ENCODE measurements at places on chromosomes 16 and 17.

GRCh38 chr16:10308305-10309193 is 77.3 kb upstream of the ATF7IP2 start:
- no peak for DNase-seq

GRCh38 chr17:48296453-48296852 is 133.6 kb downstream of the SKAP1 start:
- DNase-seq, result no peak

GRCh38 chr16:22023505-22023904 is 15.6 kb downstream of the MOSMO start:
- no peak for DNase-seq

GRCh38 chr17:7744416-7744815 is 26.9 kb downstream of the DNAH2 start:
- no peak for DNase-seq

DNA sequence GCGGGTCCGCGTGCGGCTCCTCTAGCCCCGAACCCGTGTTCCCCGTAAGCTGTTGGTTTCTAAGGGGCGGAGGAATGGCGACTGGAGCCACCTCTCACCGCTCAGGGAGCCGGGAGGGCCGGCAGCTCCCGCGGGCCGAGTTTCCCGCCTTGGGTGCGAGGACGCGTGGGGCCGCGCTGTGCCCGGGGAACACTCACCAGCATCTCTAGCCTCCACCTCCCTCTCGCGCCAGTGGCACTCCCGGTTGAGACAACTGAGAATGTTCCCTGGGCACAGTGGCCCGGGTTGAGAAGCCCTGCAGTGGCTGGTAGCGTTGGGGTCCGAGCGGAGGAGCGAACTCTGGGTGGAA is 560 bp downstream of the TELO2 start:
- DNase-seq, result no peak

GRCh38 chr17:31511195-31511578 is 119.7 kb downstream of the RAB11FIP4 start:
- no peak for DNase-seq

GRCh38 chr16:55273959-55274358 is 50.0 kb upstream of the IRX6 start:
- no peak for DNase-seq

DNA sequence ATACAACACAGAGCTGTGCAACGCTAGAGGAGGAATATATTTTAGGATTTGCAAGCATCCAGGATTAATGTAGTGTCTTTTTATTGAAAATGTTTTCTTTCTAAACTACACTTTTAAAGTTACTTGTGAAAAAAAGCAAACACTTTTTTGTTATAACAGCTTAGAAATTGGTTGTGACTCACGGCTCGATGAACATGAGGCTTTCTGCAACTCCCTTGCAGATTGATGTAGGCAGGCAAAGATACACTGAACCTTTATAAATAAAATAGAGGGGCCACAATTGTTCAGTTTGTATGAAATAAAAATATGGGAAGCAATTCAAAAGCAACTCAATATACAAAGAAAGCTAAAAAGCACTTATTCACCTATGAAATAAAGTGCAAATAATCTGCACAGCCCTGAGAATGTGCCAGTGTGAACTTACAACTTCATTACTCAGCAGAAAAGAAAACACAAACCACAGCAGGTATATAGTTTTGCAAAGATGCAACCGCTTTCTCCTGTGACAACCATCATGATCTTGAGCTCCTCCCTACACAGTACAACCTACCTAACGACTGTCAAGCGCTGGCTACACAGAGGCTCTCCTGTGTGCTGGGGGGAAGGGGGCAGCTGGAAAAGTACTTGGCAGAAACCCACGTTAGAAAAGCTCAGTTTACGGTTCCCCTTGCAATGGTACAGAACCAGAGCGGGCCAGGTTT is 948 bp downstream of the LUC7L start:
- no peak for DNase-seq

GRCh38 chr16:27853101-27853500 is 210.4 kb downstream of the GSG1L start:
- no peak for DNase-seq

DNA sequence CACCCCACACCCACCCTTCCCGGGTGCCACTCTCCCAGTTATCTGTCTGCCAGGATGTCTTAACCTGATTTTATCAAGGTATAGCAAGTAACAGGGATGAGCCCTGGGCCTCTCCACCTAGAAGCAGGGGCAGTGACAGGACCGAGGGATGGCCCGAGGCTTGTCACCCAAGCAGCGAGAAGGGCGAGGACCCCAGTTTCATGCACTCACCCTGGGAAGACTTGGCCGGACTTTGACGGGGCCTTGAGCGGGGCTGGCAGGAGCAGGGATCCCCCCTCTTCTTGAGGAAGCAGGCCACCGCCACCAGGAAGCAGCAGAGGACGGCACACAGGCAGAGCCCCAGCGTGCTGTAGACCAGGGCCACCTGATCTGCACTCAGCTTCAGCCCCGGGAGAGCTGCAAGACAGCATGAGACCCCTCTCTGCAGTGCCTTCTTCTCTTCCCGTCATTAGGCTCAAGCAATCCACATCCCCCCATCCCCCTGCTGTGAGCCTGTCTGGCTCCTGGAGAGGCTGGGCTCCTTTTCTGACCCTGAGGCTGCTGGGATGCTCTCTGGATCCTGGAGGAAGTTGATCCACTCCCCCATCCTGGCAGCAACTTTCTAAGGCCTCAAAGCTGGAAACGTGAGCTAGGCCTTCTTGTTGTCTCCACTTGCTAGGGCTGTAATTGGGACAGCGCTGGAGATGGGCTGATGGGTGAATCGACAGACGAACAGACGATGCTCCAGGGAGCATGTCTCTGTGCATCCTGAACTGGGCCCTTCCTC is 31.6 kb downstream of the TNFRSF13B start:
- DNase-seq, result no peak

DNA sequence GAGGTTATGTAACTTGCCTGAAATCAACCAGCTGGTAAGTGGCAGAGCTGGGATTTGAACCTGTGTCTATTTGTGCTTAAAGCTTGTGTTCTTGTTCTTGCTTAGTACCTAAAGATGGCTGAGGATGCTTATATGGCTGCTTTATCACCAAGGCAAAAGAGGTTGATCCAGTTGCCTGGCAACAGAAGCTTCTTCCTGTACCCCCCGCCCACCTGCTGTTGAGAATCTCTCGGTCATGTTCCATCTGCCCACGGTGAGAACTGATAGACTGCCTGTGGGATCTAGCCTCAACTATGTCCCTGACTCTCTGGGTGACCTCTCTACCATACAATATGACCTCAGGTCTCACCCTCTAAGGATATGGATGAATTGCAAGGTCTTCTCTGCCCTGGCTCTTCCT is 60.7 kb downstream of the ABCC6 start:
- DNase-seq, result no peak

DNA sequence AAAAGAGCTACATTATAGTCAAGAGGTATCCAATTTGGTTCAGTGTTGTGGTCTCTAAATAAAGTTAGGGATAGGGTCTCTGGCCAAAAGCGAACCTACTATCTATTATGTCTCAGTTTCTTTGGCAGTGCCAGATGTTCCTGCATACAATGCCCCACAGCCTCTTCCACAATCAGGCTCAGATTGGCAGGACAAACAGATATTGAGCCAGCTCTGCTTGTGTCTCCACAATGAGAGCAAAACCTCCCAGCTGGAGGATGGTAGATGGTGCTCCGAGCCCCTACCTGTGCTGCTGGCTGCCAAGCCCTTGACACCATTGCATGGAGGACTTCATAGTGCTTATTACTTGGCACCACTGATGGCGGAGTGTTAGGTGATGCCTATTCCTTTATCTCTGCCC is 19.7 kb downstream of the PHAF1 start:
- DNase-seq, result no peak

- DNase-seq, result no peak
These were observed 526 bp upstream of the RNASEK start for GRCh38 chr17:7011942-7012254.

GRCh38 chr16:71929048-71929447 is 33.7 kb downstream of the IST1 start:
- peak; percentile 56 for DNase-seq

- no peak for DNase-seq
These were observed 11.3 kb downstream of the USB1 start for GRCh38 chr16:58012481-58012880.

DNA sequence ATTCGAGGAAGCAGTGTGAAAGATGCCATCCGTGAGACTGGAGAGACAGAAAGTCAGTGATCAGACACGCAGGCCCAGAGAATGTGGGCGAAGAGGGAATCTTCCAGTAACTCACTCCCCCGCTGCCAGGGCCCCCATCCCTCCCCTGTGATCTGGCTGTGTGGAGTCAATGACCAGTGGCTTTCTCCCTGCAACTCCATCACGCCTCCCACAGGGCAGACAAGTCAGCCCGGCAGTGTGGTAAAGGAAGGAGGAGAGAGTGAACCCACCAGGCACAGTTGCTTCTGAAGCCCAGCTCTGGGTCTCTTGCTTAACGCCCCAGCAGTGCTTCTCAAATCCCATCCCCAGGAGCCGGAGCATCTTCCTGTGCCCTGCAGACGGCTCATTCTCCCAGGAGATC is 142.1 kb downstream of the ZNF423 start:
- DNase-seq, result no peak

GRCh38 chr16:72502594-72503005 is 330.6 kb upstream of the PMFBP1 start:
- no peak for DNase-seq

- DNase-seq, result no peak
These were observed 13.0 kb downstream of the CDH13 start for GRCh38 chr16:82639666-82640336.

DNA sequence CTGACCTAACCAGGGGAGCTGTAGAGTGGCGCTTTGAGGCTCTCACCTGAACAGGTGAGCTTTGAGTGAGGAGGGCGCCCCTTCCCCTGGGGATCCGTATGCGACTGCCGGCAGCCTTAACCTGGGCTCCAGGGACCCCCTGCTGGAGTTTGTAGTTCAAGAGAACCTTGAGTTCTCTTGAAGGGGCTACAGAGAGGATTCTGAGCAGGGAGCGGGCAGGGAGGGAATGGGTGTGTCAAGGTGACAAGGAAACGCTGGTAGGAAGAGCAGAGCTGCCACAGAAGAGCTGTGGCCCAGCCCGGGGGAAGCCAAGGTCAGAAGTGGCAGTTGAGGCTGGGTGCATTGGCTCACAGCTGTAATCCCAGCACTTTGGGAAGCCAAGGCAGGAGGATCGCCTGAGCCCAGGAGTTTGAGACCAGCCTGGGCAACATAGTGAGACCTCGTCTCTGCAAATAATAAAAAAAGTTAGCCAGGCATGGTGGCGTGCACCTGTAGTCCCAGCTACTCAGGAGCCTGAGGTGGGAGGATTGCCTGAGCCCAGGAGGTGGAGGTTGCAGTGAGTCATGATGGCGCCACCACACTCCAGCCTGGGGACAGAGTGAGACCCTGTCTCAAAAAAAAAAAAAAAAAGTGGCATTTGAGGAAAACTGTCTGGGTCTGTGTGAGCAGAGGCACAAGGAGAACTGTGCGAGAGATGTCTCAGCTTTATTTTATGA is 1.2 kb downstream of the LLGL2 start:
- DNase-seq, result no peak

GRCh38 chr17:68353111-68353521 is 61.8 kb downstream of the ARSG start:
- no peak for DNase-seq

- DNase-seq, result no peak
These were observed 101.7 kb upstream of the GPR139 start for GRCh38 chr16:20175358-20175757.

- DNase-seq, result no peak
These were observed 20.3 kb downstream of the GPT2 start for GRCh38 chr16:46904471-46904870.

- no peak for DNase-seq
These were observed 667 bp downstream of the OGFOD1 start for GRCh38 chr16:56451753-56452689.

DNA sequence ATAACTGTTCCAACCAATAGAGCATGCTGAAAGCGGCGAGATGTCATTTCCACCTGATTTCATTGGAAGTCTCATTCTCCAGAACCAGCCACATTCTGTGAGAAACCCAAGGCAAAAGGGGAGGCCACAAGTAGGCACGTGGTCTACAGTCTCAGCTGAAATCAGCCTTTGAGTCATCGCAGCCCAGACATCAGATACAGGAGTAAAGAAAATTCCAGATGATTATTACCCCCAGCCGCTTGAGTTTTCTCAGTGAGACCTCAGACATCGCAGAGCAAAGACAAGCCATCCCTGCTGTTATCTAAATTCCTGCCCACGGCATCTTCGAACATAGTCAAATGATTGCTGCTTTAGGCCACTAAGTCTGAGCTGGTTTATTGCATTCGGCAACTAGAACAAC is 23.1 kb downstream of the STAT3 start:
- DNase-seq, result peak; percentile 78

DNA sequence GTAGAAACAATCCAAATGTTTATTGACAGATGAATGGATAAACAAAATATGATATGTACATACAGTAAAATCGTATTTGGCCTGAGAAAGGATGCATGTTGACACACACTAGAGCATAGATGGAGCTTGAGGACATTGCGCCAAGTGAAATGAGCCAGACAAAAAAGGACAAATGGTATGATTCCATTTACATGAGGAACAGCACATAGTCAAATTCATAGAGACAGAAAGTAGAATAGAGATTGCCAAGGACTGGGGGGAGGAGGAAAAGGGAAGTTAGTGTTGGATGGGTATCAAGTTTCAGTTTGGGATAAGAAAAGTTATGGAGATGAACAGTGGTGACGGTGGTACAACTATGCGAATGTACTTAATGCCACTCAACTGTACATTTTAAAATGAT is 47.9 kb downstream of the COPRS start:
- no peak for DNase-seq

- peak; percentile 18 for DNase-seq
These were observed 138.7 kb downstream of the ANKFN1 start for GRCh38 chr17:56292010-56292409.

DNA sequence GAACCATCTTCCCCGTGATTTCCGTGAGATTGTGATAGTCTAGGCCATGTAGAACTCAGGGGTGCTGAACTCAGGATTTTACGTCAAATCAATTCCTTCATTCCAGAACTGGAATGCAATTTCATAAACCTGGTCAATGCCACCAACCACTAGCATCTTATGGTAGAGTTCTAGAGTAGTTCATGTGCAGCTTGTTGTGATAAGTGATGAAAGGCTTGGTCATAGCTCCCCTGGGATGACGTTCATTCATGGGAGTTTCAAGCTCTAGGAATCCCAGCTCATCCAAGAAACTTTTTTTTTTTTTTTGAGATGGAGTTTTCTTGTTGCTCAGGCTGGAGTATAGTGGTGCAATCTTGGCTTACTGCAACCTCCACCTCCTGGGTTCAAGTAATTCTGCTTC is 3.7 kb upstream of the DPEP2 start:
- no peak for DNase-seq

GRCh38 chr16:84788920-84789391 is 30.8 kb upstream of the CRISPLD2 start:
- peak; percentile 55 for DNase-seq

GRCh38 chr17:14919631-14920213 is 345.4 kb downstream of the PMP22 start:
- no peak for DNase-seq
